Endothelial cell (in vitro differentiated cells): ENCODE measurements at places on chromosomes 1 and 21.
A peak's percentile ranks its signal among the peaks of the same experiment; 100 is the strongest.

- no peak overlapping the region for H3K4me3 ChIP-seq
- H3K36me3 ChIP-seq, result no peaks in the 10 kb centered on the region
- H3K4me1 ChIP-seq, result peaks cover 4% of the 10 kb centered on the region
- DNase-seq, result peak; percentile 39
Observed at GRCh38 chr1:228515200-228515834, 28.1 kb downstream of the RNF187 start.

GRCh38 chr1:113058941-113059706 is 13.9 kb upstream of the LRIG2 start:
- peak; percentile 32 for DNase-seq
- H3K4me1 ChIP-seq, result peaks cover 27% of the 10 kb centered on the region
- H3K27me3 ChIP-seq, result peaks cover 3% of the 10 kb centered on the region
- H3K27ac ChIP-seq, result peak overlapping the region; percentile 84
- H3K4me3 ChIP-seq, result no peak overlapping the region

- H3K4me3 ChIP-seq, result no peak overlapping the region
- no peaks in the 10 kb centered on the region for H3K36me3 ChIP-seq
- no peak overlapping the region for H3K27ac ChIP-seq
- no peak for DNase-seq
- H3K27me3 ChIP-seq, result no peaks in the 10 kb centered on the region
- H3K4me1 ChIP-seq, result peaks cover 25% of the 10 kb centered on the region
Observed at GRCh38 chr1:43772978-43773377, 65.6 kb downstream of the ST3GAL3 start.

DNA sequence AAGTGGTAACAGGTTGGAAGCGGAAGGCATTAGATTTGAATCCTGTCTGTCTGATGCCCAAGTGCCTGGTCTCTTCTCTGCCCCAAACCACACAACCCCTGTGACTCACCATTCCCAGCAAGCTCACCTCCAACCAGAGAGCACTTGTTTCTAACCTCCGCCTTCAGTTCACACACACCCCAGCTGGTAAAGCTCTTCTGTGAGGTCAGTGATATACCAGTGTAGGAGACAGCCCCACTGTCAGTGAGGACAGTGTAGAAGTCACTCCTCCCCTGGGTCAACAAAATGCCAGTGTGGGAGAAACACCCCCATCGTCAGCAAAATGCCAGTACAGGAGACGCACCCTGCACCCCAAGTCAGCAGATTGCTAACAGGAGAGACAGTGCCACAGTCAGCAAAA is 2.6 kb downstream of the RIMS3 start:
- no peaks in the 10 kb centered on the region for H3K36me3 ChIP-seq
- H3K27ac ChIP-seq, result no peak overlapping the region

GRCh38 chr1:165644064-165644735 is 13.2 kb downstream of the MGST3 start:
- H3K4me1 ChIP-seq, result no peaks in the 10 kb centered on the region
- no peak overlapping the region for H3K27ac ChIP-seq
- no peaks in the 10 kb centered on the region for H3K27me3 ChIP-seq
- H3K36me3 ChIP-seq, result no peaks in the 10 kb centered on the region
- no peak overlapping the region for H3K4me3 ChIP-seq
